ENCODE measurements at places on chromosomes 1 and 21.

DNA sequence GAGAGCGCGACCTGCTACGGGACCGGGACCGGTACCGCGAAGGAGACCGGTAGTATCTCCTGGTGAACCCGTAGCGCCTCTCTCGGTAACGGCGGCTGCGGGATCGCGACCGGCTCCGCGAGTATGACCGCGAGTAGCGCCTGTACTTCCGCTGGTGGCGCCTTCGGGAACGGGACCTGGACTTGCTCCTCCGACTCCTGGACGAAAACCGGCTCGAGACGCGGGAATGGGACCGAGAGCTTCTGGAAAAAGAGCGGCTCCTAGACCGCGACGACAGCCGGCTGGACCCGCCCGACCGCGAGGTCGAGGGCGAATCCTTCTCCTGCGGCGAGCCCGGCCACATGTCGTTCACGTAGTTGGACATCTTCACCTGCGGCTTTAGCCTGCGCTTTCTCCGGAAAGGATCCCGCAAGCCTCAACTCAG is 642 bp downstream of the RSRP1 start:
- DNase-seq, result peak; percentile 59

DNA sequence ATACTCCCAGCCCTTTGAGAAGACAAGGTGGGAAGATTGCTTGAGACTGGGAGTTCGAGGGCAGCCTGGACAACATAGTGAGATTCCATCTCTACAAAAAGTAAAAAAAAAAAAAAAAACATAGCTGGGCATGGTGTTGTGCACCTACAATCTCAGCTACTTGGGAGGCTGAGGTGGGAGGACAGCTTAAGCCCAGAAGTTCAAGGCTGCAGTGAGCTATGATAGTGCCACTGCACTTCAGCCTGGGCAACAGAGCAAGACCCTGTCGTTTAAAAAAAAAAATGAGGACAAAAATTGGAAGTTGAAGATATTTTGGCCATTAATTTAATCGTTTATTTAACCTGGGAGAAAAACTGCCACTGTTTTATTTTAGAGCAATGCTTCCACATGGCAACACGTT is 1.1 kb downstream of the URB1 start:
- DNase-seq, result no peak

DNA sequence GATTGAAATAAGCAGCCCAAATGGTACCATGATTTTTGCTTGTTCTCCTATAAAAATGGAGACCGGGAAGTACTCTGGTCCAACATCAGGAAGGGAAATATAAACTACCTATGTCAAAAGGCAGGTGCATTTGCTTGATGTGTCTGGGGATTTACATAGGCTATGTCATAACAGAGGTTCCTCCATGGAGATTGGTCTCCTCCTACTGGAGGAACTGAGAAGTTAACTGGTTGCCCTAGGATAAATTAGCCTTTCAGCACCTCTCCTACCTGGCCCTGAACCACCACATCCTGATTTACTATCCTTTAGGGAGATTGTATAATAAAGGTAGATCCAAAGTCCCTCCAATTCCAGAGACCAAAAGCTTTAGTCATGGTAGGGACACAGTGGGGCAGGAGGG is 1109.3 kb upstream of the B3GALT2 start:
- DNase-seq, result peak; percentile 10

- no peak for DNase-seq
Observed at GRCh38 chr1:40974945-40975344, 4.6 kb upstream of the CTPS1 start.

GRCh38 chr1:39266269-39266668 is 61.8 kb downstream of the MACF1 start:
- no peak for DNase-seq

- DNase-seq, result no peak
Observed at GRCh38 chr1:47664356-47664755, 226.5 kb downstream of the FOXD2 start.

DNA sequence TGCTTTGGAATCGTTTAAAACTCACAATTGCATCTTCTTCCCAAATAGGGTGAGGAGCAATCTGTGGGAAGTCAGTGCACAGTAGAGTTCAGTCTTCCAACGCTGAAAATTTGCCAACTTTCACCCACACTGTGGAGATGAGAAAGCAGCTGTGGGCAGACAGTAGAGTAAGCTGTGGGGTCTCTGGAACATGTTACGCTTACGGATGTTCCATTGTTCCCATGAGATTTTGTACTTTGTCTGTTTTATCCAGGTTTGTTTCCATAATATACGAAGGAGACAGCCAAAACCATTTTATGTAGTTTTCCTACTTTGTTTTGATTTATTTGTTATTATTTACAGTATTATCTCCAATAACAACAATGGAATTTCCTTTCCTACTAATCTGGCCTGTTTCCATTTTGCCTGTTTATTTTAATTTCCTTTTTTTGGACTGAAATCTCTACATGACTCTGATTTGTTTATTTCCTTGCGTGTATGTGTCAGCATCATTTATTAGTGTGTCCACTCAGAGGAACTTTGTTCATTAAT is 65.1 kb upstream of the RGL1 start:
- DNase-seq, result no peak

DNA sequence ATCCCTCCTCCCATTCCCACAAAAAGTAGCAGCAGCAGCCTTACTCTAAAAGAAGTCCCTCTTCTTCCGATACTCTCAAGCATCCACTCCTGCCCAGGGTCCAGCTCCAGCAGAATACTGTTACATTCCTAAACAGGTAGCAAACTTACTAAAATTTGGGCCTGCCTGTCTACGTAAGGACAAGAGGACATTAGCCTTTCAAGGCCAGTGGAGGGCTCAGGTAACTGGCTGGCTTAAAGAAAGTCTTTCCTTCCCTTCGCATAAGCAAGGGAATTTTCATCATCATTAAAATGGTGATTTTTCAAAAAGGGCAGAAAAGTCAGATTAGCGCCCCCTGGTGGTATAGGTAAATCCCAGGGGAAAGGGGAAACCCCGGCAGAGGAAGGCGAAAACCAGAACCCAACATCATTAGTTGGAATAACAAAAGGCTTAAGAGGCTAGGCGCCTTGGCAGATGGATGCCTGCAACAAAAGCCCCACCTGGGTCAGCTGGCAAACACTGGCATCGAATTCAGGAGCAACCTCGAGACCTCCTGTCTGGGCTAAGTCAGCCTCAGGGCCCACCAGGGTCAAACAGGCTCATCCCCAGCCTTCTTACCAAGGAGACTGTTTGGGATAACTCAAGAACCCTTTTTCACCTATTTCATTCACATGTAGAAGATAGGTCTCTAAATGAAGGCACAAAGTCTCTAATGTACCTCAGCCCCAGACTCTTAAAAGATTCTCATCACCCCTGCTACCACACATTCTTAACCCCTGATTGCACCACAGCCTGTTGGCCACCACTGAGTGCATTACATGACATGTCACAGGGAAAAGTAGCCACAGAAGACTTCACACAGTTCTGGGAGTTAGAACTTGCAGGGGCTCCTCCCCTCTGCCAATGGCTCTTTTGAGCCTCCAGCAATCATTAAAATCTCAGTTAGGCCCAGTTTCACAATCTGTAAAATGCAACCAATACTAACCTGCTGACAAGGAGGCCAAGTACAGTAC is 36.7 kb downstream of the ERI3 start:
- peak; percentile 61 for DNase-seq

- no peak for DNase-seq
Observed at GRCh38 chr1:54371942-54372275, 34.3 kb downstream of the SSBP3 start.

GRCh38 chr1:67942274-67942673 is 108.2 kb downstream of the DIRAS3 start:
- DNase-seq, result no peak

- no peak for DNase-seq
Observed at GRCh38 chr1:153790313-153790965, 15.2 kb downstream of the SLC27A3 start.

GRCh38 chr1:239909898-239910297 is 181.8 kb upstream of the FMN2 start:
- no peak for DNase-seq

GRCh38 chr1:53336146-53336545 is 8.3 kb upstream of the LRP8 start:
- no peak for DNase-seq

DNA sequence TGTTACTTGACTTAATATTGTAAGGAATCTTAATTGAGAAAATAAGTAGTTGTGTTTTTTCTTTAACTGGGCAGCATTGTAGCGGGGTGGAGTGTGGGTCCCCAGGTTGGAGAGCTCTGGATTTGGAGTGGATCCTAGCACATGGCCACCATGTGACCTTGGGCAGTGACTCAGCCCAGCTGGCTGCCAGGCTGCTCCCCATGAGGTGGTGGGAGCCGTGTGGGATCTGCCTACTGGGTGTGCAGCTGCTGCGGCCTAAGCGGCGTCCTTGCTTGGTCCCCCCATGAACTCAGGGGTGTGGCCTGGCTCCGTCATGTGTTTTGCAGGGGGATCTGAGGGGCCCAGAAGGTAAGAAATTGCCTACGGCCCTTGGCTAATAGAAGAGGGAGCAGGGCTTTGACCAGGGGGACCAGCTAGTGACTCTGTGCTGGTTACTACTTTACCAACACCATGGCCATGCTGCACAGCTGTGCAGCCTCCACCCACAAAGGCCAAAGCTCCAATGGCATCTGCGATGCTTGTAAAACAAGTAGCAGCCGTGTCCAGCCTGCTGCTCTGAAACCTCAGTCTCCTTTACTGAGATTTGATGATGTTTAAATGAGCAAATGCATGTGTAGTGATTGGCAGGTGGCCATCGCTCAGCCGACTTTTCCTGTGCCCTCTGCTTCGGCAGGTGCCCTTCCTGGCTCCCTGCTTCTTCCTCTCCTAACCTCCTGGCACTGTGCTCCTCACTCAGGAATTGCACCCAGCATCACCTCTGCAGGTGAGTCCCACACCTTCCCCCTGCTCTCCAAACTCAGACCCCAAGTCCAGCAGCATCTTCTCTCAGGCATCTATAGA is 68.3 kb downstream of the ADARB1 start:
- no peak for DNase-seq

DNA sequence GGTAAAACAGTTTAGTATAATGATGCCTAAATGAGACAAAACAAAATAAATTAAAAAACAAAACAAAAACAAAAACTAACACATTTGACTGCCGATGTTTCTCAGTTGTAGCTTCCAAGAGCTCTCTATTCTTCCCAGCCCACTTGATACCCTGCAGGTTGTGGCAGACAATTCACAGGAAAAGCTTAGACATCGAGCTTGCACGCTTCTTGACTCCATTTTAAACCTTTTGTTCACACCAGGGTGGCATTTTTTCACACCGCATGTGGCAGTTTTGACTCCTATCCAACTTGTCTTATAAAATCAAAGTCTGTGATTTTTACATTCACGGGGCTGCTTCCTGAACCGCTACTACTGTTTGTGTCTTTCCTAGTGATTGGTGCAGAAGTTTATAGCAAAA is 575.9 kb downstream of the USP25 start:
- DNase-seq, result peak; percentile 84

GRCh38 chr1:153437236-153437635 is 20.9 kb downstream of the S100A7A start:
- DNase-seq, result no peak

GRCh38 chr1:216176970-216177369 is 246.3 kb downstream of the USH2A start:
- no peak for DNase-seq

GRCh38 chr1:109438798-109439297 is 12.6 kb upstream of the PSMA5 start:
- no peak for DNase-seq

DNA sequence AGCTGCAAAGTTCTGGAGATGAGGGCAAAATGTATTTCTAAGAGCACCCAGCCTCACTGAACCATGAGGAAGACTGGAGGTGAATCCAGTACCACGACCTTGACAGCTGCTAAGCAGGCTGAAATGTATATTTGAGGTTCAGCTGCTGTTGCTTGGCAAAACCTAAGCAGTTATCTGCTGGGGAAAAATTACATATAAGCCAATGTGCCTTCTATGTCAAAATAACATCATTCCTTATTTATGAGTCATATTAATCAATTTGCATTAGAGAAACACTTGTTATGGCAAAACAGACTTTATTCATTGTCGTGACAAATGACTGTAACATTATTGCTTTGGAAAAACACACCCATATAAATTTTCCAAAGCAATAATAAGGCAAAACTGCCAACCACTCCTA is 560.5 kb upstream of the NR5A2 start:
- DNase-seq, result no peak

DNA sequence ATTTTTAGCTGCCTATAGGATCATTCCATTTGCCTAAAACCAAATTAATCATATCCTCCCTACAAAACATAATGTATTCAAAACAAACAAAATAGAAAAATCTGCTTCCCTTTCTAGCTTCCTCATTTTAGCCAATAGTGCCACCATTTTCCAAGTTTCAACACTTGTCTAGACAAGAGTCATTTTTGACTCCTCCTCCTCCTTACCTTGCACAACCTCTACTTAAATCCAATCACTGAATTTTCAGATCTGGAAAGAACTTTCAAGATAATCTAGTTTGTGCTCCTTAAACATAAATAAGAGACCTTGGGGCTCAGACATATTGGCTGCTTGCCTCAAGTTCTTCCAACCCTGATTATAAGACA is 7.4 kb downstream of the STX6 start:
- DNase-seq, result no peak

DNA sequence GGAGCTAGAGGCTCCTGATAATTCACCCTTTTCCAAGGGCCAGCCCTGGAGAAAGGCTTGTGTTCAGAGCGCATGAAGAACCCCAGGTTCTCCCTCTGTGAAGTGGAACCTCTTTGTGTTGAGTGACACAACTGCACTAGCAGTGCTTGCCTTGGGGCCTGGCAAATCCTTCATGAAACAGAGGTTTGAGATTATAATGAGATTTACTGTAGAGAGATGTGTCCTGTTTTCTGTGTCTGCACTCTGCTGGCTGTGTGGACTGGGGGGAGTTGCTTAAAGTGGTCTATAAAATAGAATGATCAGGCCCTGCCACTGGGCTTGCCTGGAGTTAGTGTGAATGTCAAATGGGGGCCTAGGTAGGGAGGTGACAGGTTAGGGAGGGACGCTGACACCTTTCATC is 11.5 kb upstream of the TNFRSF1B start:
- no peak for DNase-seq

DNA sequence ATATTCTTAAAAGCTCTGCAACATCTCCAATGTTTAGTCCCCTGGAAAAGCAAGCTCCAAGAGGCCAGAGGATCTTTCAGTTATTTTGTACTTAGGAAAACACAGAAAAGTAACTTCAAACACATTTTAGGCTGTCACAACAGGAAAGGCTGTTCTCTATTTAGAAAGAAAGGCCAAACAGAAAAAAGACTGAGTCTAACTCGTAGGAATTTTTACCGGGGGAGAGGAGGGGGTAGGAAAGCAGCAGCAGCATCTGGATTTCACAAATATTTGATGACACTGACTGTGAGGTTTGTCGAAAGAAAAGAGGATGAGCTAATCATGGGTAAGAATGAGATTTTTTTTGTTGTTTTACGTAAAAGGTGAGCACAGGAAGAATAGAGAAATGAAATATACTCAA is 107.1 kb downstream of the EIF4G3 start:
- no peak for DNase-seq

GRCh38 chr1:230423951-230424350 is 2.2 kb downstream of the PGBD5 start:
- DNase-seq, result no peak

All from HAP-1 (cell line).